Endothelial cell (in vitro differentiated cells): ENCODE measurements at places on chromosomes 11 and 22. TPM values are rescaled to one million over a fixed set of nuclear protein-coding genes. Genes with fewer than 3 reads are reported as not detected.

DNA sequence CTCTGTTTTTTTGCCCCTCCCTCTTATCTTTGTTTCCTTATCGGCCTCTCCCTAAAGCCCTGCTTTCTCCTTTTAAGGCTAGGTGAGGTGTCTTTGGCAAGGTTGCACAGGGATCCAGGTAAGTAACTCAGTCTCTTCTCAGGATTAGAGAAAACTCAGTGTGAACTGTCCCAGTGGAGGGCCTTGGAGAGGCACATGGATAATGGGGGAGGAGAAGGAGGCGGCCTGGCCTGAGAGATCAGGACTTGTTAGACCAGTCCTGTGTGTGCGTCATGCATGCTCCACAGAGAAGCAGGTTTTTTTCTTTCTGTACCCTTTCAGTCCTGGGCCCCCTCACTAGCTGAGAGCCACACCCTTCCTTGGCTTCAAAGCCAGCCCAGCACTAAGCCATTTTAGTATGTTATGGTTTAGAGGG, 19.9 kb downstream of the CTNND1 start:
- no peak for DNase-seq

DNA sequence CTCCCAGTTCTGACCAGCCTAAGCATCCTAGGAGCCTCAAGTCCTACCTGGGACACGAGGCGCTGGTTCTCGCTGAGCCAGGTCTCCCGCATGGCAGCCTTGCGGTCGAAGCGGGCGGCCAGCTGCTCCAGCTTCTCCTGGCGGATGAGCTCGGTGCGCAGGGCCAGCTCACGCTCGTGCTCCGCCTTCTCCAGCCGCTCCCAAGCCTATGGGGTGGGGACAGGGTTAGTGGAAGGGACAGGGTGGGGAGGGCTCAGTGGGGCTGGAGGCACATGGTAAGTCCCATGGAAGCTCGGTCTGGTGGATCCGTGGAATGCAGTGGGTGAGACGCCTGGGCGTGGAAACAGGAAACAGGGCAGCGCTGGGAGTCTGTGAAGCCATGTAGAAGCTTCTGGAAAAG, 20.9 kb downstream of the SPTBN2 start:
- DNase-seq = no peak

GRCh38 chr11:30049214-30049613, 32.4 kb upstream of the KCNA4 start:
- DNase-seq = no peak

GRCh38 chr11:2897048-2897447, 11.5 kb upstream of the CDKN1C start:
- DNase-seq = no peak

- DNase-seq = no peak
Measured at GRCh38 chr11:17498058-17498457, 21.4 kb upstream of the ABCC8 start.

GRCh38 chr11:6610591-6610990, 1.4 kb downstream of the TAF10 start:
- no peak for DNase-seq

The CALCA gene
- total RNA-seq = not detected

DNA sequence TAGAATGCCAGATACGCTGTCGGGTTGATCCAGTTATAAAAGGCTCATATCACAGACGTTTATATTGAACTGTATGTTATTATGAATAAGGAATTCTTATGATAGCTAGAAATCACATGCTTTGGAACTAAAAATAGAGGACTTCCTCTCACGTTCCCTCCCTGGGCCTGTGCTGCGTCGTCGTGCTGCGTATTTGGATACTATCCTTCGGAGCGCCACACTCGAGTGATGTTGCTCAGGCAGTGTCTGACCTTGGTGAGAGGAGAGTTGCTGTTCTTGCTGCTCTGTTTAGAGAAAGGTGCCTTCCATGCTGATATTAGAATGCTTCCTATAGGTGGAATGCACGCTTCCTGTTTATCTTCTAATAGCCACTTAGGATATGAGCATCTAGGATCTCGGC, 20.2 kb upstream of the ST14 start:
- DNase-seq = no peak

The ELF5 gene
- not detected for total RNA-seq

DNA sequence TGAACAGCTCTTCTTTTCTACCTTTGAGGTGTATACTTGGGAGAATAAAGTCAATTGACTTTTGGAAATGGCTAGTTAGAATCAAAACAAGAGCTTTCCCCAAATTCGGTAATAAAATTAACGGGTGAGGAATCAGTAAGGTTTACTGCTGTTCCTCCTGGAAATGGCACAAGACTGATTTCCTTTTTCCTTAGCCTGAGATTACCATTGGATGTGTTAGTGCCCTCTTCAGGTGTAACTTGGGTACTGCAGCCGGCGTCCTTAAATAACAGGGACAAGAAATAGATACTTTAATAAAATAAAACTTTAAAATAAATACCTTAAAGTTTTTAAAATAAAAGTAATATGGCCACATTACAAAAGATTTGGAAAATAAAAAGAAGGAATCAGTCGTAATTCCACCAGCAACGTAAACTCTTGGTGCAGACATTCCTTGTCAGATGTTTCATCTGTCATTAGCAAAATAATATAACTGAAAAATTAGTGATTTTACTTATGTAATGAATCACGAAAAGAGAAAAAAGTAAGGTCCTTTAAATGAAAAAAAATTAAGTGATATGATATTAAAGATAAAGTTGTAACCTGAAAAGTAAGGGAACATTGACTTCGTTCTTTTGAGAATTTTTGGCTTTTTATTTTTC, 29.7 kb downstream of the ZFTA start:
- peak; percentile 71 for DNase-seq

The WNT11 gene
- total RNA-seq = 3.6 TPM

The TRIM49 gene
- total RNA-seq = not detected

- no peak for DNase-seq
Measured at GRCh38 chr22:43881091-43882061, 10.4 kb downstream of the PNPLA5 start.

The P2RX3 gene
- total RNA-seq = 0.23 TPM

- DNase-seq = no peak
Measured at GRCh38 chr11:57196596-57196995, 14.8 kb downstream of the LRRC55 start.

The PKDREJ gene
- not detected for total RNA-seq

- DNase-seq = no peak
Measured at GRCh38 chr11:119832202-119832935, 103.4 kb upstream of the NECTIN1 start.
